ENCODE measurements at places on chromosomes 11 and 22.
A peak's percentile ranks its signal among the peaks of the same experiment; 100 is the strongest.

DNA sequence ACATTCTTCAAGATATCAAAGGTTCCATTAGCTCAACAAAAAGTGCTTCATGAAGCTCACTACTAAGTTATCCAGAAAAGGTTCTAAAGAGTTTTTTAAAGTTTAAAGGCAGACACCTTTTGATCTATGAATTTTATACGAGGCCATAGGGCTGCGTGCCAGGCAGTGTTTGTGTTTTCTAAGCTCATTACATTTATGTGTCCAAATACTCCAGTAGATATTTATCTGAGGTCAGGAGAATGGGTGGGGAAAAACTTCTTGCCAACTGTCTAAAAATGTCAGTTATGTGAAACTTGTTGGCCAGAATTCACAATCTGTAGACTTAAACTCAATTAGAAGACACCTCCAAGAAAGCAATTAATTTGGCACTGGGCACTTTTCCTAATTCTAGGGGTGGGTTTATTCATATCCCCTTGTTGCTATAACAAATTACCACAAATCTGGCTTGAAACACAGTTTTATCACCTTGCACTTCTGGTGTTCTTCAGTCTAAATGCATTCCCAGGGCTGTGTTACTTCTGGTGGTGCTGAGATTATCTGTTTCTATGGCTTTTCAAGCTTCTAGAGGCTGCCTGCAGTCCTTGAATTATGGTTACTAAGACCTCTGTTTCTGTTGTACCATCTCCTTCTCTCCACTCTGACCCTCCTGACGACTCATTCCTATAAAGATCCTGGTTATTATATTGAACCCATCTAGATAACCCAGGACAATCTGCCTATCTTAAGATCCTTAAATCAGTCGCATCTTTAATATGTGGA lies 1030.4 kb upstream of the CNTN5 start:
- no peaks in the 10 kb centered on the region for H3K36me3 ChIP-seq
- H3K4me1 ChIP-seq, result no peaks in the 10 kb centered on the region
- no peak overlapping the region for H3K4me3 ChIP-seq
- H3K27ac ChIP-seq, result no peak overlapping the region
- no peaks in the 10 kb centered on the region for H3K27me3 ChIP-seq

DNA sequence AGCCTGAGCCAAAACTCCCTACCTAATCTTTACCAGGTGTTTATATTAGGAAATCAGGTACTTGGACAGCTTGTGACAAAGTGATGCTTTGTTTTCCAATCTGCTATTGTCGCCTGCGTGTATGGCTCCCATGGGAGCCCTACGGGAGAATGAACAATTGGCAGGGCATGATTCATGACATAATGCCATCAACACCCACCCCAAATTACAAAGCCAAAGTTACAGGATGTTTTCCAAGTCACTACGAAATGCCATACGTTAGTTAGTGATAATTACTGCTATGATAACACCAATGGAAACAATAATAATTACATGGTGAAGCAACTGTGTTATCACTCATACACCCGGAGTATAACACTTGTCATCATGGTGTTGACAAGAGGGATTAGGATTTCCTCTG lies 226.4 kb downstream of the FAM181B start:
- H3K27ac ChIP-seq, result no peak overlapping the region
- no peaks in the 10 kb centered on the region for H3K27me3 ChIP-seq
- no peaks in the 10 kb centered on the region for H3K4me1 ChIP-seq
- H3K4me3 ChIP-seq, result no peak overlapping the region
- no peak for DNase-seq

DNA sequence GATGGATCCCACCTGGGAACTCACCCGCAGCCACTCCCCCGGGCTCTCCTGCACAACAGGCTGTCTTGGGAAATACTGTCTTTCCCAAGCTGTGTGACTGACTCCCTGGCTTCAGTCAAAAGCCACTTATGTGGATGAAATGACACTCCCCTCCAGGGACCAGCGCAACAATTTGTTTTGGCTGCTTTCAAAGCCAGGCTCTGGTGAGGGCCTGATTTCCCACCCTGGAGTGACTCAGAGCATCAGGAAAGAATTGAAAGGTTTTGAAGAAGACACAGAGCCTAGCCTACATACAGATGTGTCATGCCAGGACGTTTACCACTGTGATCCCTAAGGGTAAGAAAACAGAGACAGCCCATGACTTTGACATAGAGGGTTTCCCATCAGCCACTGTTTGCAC lies 550.5 kb downstream of the MIAT start:
- no peaks in the 10 kb centered on the region for H3K36me3 ChIP-seq
- no peak for DNase-seq
- H3K4me1 ChIP-seq, result no peaks in the 10 kb centered on the region
- H3K27me3 ChIP-seq, result peaks cover 3% of the 10 kb centered on the region

DNA sequence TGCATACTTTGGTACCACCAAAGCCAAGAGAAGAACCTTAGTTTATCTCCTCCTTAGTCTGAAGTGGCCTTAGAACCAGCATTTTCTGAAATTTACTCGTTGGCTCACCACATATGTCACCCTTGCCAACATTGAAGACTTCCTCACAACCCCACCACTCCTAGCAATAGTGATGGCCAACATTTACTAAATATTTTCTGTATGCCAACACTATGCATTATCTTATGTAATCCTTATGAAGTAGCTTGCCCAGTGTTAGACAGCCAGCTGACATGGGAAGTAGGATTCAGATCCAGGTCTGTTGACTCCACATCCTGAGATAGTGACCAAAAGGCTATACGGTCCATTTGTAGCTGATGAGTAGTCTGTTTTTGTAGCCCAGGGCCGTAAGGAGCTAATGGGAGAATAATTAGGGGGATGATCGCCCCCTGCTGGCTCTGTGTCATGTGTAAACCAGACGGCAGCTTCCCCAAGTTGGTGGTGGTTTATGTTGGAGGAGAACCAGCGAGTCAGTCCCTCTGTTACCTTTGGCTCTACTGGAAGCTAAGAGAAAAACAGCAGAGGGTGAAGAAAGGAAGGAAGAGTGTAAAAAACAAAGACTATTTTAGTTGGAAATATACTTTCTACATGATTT lies 120.5 kb upstream of the RASSF10 start:
- H3K4me1 ChIP-seq, result peaks cover 25% of the 10 kb centered on the region
- H3K27ac ChIP-seq, result peak overlapping the region; percentile 82
- H3K36me3 ChIP-seq, result peaks cover 8% of the 10 kb centered on the region
- no peaks in the 10 kb centered on the region for H3K27me3 ChIP-seq
- peak; percentile 94 for DNase-seq

GRCh38 chr22:47146941-47147340 lies 384.5 kb downstream of the TBC1D22A start:
- no peak for DNase-seq
- no peaks in the 10 kb centered on the region for H3K36me3 ChIP-seq
- no peak overlapping the region for H3K4me3 ChIP-seq
- no peaks in the 10 kb centered on the region for H3K4me1 ChIP-seq
- no peaks in the 10 kb centered on the region for H3K27me3 ChIP-seq

DNA sequence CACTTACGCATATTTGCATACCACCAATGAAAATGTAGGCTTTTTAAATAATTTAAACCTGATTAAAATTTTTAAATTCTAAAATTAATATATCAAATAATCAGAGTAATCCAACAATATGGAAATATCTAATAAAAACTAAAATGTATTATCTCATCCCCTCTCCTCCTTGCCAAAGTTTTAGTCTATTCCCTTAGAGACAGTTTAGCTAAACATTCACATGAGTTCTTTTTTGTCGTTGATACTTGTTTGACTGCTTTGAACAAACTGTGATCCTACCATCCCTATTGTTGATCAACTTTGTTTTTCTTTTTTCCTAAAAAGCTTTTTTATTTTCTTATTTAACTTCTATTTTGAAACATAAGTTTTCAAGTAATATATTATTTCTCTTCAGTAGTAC lies 81.4 kb upstream of the PARVA start:
- no peaks in the 10 kb centered on the region for H3K4me1 ChIP-seq
- H3K36me3 ChIP-seq, result peaks cover 11% of the 10 kb centered on the region
- H3K27ac ChIP-seq, result no peak overlapping the region
- H3K27me3 ChIP-seq, result no peaks in the 10 kb centered on the region
- no peak for DNase-seq

GRCh38 chr11:44585421-44585820 lies 20.0 kb downstream of the CD82 start:
- peak overlapping the region; percentile 74 for H3K27ac ChIP-seq
- H3K4me1 ChIP-seq, result peaks cover 16% of the 10 kb centered on the region
- H3K27me3 ChIP-seq, result no peaks in the 10 kb centered on the region

DNA sequence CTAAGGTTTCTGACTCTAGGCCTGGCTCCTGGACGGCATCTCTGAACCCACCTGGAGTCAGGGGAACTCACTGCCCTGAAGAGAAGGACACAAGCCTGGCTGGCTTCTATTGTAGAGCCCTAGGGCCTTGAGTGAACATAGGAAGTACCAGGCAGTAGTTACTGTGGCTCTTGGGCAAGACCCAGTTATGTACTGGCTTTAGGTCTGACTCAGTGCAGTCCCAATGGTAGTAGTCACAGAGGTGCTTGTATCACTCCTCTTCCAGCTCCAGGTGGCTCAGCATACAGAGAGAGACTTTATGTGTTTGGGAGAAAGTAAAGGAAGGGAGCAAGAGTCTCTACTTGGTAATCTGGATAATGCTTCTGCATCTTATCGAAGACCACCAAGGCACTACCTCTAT lies 13.9 kb upstream of the PAK1 start:
- no peak overlapping the region for H3K27ac ChIP-seq
- no peak overlapping the region for H3K4me3 ChIP-seq
- no peaks in the 10 kb centered on the region for H3K36me3 ChIP-seq
- no peaks in the 10 kb centered on the region for H3K27me3 ChIP-seq
- no peaks in the 10 kb centered on the region for H3K4me1 ChIP-seq

DNA sequence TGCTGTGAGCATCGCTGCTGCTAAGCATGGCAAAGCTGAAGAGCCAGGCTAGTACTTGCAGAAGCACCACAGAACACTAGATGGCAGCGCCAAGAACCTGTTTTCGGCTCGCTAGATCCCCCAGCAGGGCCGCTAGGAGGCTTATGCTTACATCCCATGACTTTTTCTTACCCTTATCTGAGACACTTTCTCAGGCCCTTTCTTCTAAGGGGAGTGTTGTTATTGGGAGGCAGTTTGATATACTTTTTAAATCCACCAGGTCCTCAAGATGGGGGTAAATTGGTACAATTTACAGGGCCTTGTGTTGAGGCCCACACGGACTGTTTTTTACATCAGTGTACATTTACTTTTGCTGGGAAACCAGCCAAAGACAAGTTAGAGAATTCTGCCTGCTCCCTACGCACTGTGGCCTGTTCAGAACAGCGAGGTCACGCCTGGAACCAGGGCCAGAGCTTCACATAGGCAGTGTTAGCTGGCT lies 4.0 kb downstream of the TRIM6 start:
- no peaks in the 10 kb centered on the region for H3K27me3 ChIP-seq
- H3K27ac ChIP-seq, result peak overlapping the region; percentile 68
- H3K4me3 ChIP-seq, result no peak overlapping the region
- DNase-seq, result no peak
- peaks cover 4% of the 10 kb centered on the region for H3K36me3 ChIP-seq

DNA sequence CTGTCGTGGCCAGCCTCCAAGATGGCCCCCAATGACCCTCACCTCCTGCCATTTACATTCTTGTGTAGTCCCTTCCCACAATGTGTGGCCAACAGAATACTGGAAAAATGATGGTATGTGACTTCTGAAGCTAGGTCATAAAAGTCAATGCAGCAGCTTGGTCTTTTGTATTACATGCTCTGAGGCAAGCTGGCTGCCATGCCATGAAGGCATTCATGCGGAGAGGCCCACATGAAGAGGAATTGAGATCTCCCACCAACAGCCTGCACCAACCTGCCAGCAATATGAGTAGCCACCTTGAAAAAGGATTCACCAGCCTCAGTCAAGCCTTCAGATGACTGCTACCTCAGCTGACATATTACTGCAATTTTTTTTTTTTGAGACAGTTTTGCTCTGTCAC lies 4.6 kb downstream of the MRTFA start:
- no peaks in the 10 kb centered on the region for H3K4me1 ChIP-seq
- no peak overlapping the region for H3K4me3 ChIP-seq
- H3K27me3 ChIP-seq, result no peaks in the 10 kb centered on the region
- H3K36me3 ChIP-seq, result no peaks in the 10 kb centered on the region
- DNase-seq, result no peak
- no peak overlapping the region for H3K27ac ChIP-seq

GRCh38 chr11:135008001-135008405 lies 596.0 kb upstream of the B3GAT1 start:
- H3K27me3 ChIP-seq, result no peaks in the 10 kb centered on the region
- no peak overlapping the region for H3K4me3 ChIP-seq
- no peak overlapping the region for H3K27ac ChIP-seq
- DNase-seq, result no peak
- H3K36me3 ChIP-seq, result no peaks in the 10 kb centered on the region

DNA sequence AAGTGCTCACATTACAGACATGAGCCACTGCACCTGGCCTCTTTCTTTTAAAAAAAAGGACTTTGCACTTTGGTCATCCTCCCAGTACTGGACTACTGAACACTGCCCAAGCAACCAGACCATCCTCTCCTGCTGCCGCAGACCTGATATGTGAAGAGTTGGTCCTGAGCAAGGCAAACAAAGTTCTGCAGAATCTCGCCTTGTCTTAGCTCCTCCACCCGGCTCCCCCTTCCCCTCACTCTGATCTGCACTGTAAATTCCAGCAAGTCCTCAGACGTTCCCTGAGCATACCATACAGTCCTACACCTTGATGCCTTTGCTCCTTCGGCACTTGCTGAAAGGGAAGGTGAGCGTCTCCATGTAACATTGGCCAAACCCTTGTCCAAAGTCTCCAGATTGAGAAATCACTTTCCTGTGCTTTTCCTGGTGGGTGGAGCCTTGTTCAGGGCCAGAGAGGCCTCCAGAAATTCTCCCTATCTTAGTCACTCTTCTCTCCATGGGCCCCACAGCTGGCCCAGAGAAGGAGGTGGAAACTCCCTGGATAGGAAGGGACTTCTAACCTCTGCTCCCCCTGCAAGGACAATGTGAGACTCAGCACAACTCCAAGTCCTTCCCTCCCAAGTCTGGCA lies 47.0 kb upstream of the TIMP3 start:
- H3K4me1 ChIP-seq, result no peaks in the 10 kb centered on the region
- H3K27me3 ChIP-seq, result no peaks in the 10 kb centered on the region
- no peak overlapping the region for H3K27ac ChIP-seq

DNA sequence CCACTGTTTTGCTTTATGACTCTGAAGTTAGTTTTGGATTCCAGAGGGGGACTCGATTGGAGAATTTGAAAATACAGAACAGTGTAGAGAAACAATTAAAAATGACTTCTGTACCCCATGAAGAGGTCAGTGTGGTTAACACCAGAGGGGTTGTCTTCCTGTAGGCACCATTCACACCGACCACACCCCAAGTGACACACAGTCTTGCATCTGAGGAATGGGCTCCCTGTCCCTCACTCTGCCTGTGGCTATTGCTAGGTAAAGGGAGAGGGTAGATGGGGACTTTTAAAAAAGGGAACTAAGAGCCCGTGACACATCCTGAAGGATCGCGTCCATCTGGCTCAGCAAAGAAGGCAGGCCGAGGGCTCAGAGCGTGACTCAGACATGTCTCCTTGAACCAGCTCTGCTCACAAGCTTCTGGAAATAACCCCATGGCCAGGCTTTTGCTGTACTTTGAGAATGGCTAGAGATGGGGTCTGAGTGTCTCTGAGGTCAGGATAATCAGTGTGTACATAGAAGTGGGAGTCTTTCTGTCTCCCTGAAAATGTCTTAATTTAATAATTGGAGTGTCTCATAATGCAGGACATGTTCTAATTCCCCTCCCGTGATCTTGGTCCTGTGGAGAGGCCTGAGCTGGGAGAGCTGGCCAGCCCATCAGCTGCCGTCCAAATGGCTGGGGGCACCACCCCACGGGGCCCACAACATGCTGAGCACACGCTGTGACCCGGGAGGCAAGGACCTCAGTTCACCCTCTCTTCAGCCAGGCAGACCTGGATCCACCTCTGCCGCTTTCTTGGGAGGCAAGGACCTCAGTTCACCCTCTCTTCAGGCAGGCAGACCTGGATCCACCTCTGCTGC lies 39.3 kb downstream of the SGSM1 start:
- no peak overlapping the region for H3K4me3 ChIP-seq
- H3K4me1 ChIP-seq, result peaks cover 5% of the 10 kb centered on the region
- DNase-seq, result peak; percentile 77
- no peaks in the 10 kb centered on the region for H3K27me3 ChIP-seq
- peak overlapping the region; percentile 24 for H3K27ac ChIP-seq
- H3K36me3 ChIP-seq, result peaks cover 11% of the 10 kb centered on the region
